ENCODE measurements at places on chromosomes 2 and 18.
A peak's percentile ranks its signal among the peaks of the same experiment; 100 is the strongest.

DNA sequence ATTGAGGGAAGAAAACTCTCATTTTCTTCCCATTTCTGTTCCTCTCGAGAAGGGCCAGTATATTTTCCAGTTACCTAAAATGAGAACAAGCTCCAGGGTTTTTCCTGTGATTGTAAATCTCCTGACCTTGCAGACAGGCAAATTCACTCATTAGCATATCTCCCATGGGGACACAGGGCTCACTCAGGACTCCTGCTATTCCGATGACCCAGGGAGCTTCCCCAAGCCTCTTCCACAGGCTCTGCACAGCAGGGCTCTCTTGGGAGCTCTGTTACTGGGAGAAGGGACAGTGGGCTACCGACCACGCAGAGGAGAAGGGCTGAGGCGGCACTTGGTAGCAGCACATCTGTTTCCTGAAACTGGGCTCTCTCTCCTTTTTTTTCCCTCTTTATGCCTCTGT, 135.2 kb upstream of the CAPN13 start:
- no peak for DNase-seq

- no peak for DNase-seq
Measured at GRCh38 chr2:212905640-212906201, 245.7 kb downstream of the IKZF2 start.

GRCh38 chr2:134432435-134432883, 178.6 kb downstream of the MGAT5 start:
- DNase-seq, result no peak

DNA sequence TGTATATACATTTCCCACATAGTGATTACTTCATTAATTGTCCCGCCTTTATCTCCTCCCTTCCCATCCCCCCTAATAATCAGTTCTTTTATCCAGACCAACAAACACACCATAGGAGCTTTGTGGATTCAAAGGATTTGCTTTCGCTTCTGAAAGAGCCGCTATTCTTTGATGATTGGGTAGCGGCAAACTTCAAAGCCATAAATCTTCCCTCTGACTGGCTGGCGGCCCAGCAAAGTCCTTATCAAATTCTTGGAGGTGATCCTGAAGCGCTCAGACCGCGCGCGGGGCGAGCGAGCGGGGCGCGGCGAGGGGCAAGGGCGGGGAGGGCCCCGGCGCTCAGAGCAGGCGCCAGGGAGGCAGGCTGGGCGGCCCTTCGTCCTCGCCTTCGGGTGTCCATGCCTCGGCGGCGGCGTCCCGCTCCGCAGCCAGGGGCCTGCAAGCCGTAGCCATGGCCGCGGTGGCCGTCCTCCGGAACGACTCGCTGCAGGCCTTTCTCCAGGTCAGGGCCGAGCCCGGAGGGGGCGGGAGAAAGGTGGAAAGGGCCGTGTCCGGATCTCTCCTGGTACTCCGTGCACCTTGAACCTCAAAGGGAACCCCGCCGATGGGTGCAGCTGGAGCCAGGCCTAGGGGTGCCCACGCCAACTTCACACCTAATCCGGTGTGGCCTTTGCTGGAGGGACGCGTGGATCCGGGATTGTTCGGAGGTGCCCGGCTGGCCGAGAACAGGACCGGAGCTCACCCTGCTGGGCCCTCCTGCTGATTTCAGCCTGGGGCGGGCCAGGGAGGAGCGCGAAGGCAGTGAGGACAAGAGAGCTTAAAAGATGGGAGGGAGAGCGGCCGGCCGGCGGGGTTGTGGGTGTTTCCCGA, at the start of gene SP5:
SP5 (plus strand) TSS at position 276 of the 870 bp plus-strand sequence; CDS start at position 452, 176 bp downstream.
- peak; percentile 47 for DNase-seq

DNA sequence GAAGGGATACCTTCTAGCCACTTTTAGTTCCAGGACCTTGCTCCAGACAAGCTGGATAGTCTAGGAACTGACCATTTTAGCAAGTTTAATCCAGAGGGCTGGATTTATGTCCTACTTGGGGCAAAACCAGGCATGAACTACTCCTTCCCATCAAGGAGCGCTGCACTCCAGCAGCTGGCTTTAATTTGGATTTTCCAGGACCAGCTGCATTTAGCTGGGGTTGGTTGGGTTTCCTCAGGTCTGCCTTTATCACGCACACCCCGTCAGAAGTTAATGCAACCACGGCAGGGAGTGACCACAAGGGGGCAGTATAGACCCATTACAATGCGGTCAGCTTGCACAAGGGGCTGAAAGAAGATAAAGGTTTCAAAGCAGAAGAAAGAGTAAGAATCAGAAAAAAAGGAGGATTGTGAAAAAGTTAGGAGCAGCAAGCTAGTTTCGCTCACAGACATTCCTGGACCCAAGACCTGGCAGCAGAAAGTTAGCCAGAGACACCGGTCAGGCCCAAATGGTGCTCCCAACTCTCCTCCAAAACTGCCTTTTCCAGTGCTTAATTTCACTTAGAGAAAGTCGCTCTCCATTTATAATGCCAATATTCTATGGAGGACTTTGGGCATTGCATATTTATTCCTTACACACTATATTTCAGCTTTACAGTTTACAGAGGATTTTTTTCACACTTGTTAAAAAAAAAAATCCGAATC, 40.1 kb downstream of the SLC4A1AP start:
- DNase-seq, result peak; percentile 92

- no peak for DNase-seq
Measured at GRCh38 chr2:111167076-111167862, 46.6 kb downstream of the BCL2L11 start.

DNA sequence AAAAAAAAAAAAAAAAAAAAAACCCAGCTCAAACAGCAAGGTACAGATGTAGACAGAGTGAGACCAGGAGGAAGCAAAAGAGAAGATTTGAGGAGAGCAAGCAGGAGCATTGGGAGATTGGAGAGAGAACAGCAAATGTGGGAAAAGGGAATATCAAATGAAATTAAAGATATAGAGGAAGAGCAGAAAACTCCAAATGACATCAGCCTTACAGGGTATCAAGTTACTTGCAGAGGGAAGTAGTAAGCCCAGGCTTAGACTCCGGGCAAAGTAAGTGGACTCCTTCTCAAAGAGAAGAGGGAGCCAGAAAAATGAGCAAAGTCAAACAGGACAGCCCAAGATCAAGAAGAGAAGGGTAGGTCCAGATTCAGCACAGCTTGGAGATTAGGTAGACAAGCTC, 93.3 kb upstream of the PPP1CB start:
- peak; percentile 32 for DNase-seq

DNA sequence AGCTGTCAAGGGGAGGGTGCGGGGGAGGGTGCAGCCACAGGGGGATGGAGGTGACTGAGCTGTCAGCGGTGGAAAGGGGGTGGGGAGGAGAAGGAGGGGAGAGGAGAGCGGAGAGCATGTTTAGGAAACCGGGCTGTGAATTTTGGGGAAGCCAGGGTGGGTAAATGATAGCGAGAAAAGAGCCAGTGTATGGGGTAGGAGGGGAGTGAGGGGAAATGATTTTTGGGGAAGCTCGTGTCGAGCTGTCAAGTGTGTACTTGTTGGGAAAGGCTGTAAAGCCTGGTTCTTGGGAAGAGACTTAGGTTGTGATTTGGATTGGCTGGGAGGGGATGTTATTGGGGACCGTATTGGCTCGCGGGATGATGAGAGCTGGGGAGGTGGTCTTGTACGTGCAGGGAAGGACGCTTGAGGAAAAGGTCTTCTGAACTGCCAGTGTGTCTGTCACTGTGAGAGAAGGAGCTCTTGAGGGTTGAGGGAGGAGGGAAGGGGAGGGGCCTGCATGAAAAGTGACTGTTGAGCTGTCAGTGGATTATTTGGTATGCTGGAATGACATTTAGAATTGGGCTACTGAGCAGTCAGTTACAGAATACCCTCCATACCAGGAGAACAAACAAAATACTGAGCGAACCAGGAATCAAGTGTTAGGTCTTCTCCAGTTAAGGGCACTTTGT, 1.0 kb downstream of the UBR3 start:
- peak; percentile 49 for DNase-seq

- DNase-seq, result peak; percentile 66
Measured at GRCh38 chr2:232741294-232741693, 35.1 kb downstream of the KCNJ13 start.

DNA sequence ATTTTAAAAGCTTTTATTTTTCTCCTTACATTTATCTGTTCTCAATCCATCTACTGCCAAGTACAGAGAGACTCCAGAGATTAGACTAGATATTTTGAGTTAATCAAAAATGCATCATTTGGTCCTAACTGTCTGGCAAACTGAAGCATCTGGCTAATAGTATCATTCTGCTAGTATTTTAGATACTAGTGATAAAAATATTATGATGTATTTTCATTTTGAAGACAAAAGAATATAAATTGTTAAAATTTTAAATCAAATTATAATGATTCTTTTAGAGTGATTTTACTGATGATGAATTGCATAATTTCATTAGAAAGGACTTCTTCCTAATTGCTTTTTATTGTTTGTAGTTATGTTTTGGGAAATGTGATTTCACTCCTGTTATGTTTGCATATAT, 584.0 kb downstream of the LRRTM4 start:
- no peak for DNase-seq

DNA sequence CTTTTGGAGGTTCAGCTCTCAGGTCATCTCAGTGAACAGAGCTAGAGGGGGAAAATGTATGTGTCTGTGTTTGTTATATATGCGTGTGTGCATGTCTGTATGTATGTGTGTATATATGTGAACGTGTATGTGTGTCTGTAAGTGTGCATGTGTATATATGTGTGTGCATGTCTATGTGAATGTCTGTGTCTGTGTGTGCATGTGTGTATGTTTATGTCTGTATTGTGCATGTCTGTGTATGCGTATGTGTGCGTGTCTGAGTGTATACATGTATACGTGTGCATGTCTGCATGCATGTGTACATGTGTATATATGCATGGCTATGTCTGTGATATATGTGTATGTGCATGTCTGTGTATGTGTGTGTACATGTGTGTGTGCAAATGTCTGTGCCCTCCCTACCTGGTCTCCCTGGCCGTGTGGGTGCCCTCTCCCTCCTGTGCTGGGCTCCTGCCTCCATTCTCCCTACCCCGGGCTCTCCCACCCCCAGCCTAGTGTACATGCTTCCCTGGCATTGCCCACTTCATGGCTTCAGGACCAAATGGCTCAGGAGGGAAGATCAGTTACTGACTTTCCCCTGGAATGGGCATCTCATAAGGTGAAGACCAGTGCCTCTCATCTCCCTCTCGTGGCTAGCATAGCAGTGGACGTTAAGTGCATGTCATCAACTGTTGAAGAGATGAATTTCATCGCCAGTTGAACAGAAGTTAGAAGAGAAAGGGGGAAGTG, 49.9 kb downstream of the TRAF3IP1 start:
- DNase-seq, result no peak

Data from suppressor macrophage treated with lipopolysaccharide for 1 hour (primary cell).